ENCODE measurements at places on chromosomes 3 and 15.

GRCh38 chr3:153829606-153830170, 291.5 kb upstream of the ARHGEF26 start:
- DNase-seq = no peak

DNA sequence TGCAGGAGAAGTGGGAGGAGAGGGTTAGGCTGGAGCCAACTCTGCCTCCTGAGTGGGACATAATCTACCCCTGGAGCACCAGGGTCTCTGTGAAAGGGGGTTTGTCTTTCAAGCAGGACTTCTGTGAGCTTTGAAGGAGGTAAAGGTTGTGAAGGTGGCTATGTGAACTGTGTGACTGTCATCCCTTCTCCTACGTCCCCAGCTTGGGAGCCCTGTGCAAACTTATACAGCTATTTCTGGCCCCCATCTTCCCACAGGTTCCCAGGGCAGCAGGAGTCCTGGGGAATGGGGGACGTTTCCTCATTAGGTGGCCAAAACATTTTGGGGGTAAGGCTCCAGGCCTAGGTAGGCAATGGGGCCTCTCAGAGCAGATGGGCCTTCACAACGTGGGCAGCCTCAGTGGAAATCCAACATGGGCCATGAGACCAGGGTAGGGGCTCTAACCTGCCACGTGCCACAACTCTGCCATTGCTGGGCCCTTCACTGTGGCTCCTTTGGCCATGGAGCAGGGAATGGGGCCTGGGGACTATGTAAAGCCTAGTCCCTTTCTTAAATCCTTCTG, 3.5 kb downstream of the VIPR1 start:
- no peak for DNase-seq

DNA sequence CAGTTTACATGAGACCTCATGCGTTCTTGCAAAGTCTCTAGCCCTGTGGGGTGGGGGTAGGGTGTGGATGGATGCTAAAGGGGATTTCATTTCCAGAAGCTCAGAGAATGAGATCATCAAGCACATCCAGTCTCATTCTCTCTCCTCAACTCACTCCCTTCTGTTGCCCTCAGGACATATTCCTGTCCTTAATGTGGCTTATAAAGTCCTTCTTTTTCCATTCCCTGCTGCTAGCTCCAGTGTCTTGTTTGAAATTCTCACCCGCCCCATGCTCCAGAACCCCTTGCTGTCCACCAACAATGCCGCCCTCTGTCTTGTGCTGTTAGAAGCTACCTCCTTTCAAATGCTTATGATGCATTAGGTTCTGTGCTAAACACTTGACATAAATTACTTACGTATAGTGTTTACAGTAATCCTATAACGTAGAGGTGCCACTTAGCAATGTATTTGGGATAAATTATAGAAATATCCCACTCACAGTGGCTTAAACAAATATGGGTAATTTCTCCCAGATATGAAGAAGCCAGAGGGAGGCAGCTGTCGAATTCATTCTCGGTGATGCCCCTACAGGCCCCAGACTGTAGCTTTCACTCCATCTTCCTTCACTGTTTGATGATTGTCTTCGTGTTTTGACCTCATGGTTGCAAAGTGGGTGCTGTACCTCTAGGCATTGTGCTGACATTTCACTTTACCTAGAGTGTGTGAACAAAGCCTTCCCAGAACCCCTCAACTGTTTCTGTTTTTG, 273.1 kb upstream of the TBL1XR1 start:
- no peak for DNase-seq

- peak; percentile 18 for DNase-seq
Observed at GRCh38 chr15:84929795-84930603, 45.5 kb downstream of the SLC28A1 start.

GRCh38 chr3:107904536-107905066, 186.2 kb downstream of the CD47 start:
- DNase-seq = no peak
